RWPE1 (cell line): ENCODE measurements at places on chromosomes 7 and 10.
A peak's percentile ranks its signal among the peaks of the same experiment; 100 is the strongest.

GRCh38 chr7:22992874-22993840 is 20.8 kb downstream of the HYCC1 start:
- DNase-seq = no peak

GRCh38 chr7:155284496-155285274 is 13.0 kb upstream of the INSIG1 start:
- DNase-seq = no peak

DNA sequence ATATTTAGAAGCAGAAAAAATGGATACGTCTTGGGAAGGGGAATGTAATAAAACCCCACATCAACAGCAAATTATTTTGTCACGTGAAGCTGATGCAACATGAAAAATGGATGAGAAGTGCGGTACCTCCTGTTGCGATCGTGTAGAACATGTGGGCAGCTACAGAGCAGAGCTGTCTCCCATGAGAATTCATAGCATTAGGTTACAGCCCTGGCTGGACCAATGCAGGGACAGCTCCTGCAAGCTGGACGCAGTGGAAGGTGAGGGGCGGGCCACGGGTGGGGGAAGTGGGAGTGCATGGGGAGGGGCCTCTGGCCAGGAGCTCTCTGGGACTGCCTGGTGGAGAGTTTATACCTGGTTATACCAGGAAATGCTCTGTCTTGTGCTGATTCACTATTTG is 120.3 kb downstream of the GATA3 start:
- DNase-seq = no peak

GRCh38 chr10:116147147-116147905 is 125.7 kb downstream of the GFRA1 start:
- DNase-seq = no peak

DNA sequence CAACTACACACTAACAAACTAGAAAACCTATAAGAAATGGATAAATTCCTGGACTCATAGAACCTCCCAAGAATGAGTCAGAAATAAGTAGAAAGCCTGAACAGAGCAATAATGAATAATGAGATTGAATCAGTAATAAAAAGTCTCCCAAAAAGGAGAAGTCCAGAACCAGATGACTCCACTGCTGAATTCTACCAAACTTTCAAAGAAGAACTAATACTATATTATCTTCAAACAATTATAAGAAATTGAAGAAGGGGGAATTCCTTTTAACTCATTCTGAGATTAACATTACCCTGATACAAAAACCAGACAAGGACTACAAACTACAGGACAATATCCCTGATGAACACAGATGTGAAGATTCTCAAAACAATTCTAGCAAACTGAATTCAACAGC is 47.8 kb upstream of the CDK6 start:
- DNase-seq = no peak

- DNase-seq = no peak
These were observed 48.3 kb upstream of the TMEM236 start for GRCh38 chr10:17703706-17704105.

GRCh38 chr10:101217450-101218281 is 11.6 kb downstream of the LBX1 start:
- no peak for DNase-seq

- no peak for DNase-seq
These were observed 242.9 kb upstream of the MEOX2 start for GRCh38 chr7:15929411-15929810.

DNA sequence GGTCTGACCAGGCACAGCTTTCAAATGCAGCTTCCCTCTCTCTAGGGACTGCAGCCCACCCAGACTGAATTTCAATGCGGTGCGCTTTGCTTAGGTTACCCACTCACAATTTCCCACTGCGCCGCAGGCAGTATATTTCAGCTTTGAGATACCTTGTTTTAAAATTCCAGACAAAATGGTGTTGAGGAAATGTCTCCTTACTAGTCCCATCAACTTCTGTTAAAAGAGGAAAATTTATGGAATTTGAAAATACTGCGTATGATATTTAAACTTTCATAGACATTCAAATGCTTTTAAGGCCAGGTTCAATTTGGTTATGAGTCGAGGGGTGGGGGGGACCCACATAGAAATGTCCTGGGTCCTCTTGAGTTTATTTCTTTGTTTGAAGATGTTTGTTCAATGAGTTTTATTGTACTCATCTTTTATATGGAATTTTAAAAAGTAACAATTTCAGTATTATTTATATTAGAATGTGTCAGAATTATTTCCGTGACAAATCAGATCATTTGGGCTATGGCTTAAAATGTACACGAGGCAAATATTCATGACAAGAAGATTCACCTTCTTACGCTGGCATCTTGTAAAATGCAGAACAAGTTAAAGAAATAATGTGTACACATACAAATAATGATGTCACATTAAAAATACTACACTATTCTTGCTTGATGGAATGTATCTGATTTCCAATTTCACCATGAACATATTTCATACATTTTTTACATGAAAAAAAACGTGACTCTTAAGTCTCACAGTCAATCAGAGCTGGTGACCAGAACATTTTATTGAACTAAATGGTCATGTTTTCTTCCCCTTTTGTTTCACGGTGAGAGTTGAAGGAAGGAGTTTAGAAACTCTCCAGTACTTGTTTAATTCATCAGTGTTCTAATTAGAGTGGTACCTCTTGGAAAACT is 1.3 kb downstream of the IKZF1 start:
- no peak for DNase-seq

GRCh38 chr7:74006451-74007241 is 21.3 kb upstream of the ELN start:
- no peak for DNase-seq

DNA sequence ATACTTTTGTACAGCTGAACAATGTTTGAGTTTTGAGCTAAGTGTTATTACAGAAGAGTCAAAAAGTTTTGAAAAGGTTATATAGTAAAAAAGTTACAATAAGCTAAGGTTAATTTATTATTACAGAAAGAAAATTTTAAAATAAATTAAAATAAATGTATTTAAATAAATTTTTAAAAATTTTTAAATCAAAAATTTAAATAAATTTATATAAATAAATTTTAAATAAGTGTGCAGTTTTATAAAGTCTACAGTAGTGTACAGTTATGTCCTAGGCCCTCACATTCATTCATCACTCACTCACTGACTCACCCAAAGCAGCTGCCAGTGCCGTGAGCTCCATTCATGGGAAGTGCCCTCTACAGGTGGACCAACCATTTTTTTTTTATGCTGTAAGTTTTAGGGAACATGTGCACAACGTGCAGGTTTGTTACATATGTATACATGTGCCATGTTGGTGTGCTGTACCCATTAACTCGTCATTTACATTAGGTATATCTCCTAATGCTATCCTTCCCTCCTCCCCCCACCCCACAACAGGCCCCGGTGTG is 462.9 kb upstream of the ZMIZ1 start:
- peak; percentile 40 for DNase-seq

DNA sequence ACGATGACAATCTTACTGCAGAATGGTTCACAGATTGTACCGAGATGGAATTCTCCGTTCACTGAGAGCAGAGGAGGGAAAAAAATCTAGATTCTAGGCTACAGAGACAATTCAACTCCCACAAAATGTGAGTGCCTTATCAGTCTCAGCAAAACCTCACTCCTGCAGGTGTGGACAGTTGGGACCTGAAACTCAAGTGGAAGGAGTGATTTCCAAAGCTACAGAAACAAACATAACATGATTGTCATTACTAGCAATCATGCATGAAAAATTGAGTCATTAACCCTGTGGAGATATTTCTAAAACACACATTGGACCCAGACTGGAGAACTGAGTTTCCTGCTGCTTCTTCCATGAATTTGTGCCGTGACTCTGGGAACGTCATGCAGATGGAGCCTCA is 70.3 kb downstream of the CALML3 start:
- DNase-seq = no peak

- no peak for DNase-seq
These were observed 58.1 kb downstream of the FHIP2A start for GRCh38 chr10:114879541-114880158.
